NCI-H2081 (cell line): ENCODE measurements at places on chromosomes 16 and 17.

DNA sequence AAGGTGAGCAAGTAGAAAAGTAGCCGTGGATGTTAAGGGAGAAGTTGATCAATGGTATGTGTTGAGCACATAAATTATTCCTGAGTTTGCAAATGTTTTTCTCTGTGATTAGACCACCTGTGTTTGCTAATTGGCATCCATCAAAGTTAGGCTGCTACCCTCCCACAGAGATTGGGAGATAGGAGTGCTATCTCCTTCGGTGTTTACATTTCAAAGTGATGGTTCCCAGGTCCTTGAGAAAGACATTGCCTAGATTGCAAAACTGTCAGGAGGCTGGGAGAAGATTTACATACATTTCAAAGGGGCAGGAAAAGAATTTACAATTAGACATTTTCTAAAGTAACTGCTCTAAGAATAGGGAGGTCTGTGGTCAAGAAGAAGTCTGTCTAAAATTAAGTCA lies 54.3 kb upstream of the CNTNAP4 start:
- no peak for DNase-seq

GRCh38 chr16:81201267-81201666 lies 37.2 kb upstream of the BCO1 start:
- DNase-seq: no peak

- DNase-seq: no peak
Measured at GRCh38 chr17:78967782-78968362, 11.9 kb downstream of the LGALS3BP start.

GRCh38 chr17:54956791-54957190 lies 11.7 kb downstream of the COX11 start:
- no peak for DNase-seq

GRCh38 chr16:88407807-88408206 lies 25.0 kb downstream of the ZNF469 start:
- no peak for DNase-seq

- no peak for DNase-seq
Measured at GRCh38 chr17:50352693-50353599, 7.0 kb downstream of the XYLT2 start.

DNA sequence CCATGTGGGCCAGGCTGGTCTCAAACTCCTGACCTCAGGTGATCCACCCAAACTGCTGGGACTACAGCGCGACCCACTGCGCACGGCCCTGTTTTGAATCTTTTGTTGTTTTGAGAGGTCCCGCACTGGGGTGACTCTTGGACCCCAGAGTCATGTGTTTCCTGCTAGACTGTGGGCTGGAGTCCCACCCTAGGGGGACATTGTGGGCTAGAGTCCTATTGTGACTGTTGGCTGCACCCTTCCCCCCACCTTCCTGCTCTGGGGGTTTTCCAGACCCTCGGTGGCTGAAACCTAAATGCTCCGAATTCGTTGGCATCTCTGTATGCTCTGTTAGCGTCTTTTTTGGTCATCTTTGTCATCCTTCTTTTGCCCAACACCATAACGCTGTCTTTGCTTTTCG lies 16.0 kb downstream of the NUPR1 start:
- no peak for DNase-seq

GRCh38 chr17:49217651-49218413 lies 7.3 kb downstream of the ABI3 start:
- no peak for DNase-seq

- DNase-seq: no peak
Measured at GRCh38 chr16:5393070-5393469, 295.5 kb upstream of the EEF2KMT start.

GRCh38 chr16:68823401-68824135 lies 19.8 kb upstream of the TANGO6 start:
- DNase-seq: no peak

GRCh38 chr16:17773698-17774101 lies 302.9 kb upstream of the XYLT1 start:
- no peak for DNase-seq

DNA sequence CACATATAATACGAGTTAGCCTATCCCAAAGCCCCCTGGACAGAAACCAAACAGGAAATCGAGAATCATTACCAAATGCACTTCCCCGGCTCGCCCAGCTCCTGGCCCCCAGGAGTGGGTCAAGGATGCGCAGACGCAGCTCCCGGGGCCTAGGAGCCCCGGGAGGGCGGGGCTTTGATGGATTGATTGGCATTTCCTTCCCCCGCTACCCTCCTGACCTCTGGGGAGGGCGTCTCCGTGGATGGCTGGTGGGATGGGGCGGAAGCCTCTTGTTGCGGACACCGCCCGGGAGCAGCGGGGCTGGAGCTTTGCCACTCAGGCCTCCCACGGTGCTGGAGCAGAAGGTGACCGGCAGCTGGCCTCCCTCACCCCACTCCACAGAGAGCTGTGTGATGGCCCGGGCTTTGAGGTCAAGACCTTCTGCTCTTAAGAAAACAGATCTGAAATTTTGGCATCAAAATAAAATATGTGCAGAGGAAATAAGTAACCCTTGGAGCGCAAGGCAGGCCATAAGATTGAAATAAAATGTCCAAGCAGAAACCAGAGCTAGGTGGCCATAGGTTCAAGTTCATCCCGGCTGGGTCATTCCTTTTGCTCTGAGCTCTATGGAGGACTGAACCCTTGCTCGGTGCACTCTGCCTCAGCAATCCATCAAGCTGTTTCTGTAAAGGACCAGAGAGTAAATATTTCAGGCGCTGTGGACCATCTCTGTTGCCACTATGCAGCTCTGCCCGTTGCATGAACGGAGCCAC lies 262.3 kb downstream of the SOX9 start:
- DNase-seq: no peak

DNA sequence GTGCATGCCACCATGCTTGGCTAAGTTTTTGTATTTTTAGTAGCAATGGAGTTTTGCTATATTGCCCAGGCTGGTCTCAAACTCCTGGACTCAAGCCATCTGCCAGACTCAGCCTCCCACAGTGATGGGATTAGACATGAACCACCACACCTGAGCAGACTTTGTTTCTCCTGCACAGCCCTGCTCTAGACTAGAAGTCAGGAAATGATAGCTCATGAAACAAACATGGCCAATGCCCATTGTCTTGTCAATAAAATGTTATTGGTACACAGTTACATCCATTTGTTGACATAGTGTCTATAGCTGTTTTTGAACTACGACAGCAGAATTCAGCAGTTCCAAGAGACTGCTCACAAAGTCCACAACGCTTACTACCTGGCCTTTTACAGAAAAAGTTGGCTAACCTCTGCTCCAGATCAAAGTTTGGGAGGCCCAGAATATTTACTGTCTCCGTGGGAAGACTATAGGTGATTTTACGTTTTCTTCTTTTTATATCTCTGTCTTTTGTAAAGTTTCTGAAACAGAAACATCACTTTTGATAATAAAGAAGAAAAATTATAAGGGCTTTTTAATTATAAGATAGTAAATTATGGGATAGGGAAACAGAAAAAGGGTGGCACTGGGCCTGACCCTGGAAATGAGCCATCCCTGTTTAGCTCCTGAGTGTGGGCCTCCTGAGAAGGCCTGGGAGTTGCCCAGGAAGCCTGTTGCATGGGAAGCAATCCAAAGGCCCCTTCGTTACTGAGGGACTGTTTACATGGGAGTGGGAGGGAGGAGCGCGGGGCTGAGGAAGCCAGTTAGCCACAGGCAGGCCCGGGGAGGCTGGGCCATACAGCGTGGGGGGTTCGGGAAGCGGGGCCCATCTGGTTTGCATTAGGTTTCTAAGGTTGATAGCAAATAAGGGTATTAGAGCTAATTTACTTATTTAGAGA lies 201.5 kb downstream of the IRF8 start:
- DNase-seq: no peak

- DNase-seq: no peak
Measured at GRCh38 chr17:68775318-68775717, 174.2 kb upstream of the FAM20A start.

GRCh38 chr17:31558748-31559583 lies 167.5 kb downstream of the RAB11FIP4 start:
- DNase-seq: peak; percentile 57

DNA sequence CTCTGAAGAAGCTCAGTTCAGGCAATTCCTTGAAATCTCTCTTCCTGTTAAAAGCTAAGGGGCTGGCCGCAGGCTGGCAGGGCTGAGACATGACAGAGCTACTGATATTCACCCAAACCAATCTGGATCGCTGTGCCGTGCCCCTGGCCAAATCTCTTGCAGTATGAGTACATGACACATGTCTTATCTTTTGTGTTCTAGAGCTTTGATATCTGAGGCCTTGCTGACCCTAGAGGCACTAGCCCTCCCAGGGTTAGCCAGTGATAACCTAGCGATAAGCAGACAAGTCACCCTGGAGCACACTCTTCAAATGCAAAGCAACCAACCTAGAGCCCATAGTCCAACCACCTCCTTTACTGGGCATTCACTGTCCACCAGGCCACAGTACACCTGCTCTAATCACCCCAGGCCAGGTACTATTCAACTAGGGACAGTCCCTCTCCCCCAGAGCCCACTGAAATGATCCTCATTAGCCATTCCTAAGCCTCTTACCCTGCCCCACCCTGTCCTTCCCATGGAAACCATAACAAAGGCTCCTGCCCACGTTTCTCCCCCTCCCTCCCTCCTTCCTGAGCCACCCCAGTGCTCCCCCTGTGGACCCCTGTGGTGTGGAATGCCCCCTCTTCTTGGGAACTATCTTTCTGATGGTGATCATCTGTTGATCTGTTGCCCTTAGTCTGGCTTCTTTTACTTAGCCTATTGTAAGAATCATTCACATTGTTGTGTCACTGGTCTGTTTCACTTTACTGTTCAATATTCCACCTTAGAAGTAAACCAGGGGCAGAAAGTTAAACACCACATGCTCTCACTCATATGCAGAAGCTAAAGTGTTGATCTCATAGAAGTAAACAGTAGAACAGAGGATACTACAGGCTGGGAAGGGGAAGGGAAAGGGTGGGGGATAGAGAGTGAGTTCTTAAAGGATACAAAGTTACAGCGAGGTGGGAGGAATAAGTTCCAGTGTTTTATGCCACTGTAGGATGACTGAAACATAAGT lies 52.5 kb downstream of the TEKT5 start:
- no peak for DNase-seq

DNA sequence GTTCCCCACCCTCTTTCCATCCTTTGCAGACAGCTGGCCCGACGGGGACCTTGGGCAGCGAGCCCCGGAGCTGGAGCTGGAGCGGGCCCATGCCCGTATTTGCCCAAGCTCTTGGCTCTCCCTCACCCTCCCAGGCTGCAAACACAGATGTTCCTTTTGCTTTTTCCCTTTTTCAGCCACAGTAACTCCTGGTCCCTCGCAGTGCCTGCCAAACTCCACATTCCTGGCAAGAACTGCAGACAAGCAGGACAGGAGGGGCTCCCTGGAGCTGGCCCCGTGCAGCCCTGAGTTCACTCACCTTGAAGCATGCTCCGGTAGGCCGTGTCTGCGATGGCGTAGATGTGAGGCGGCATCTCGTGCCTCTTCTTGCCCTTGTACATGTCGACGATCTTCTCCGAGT lies 33.9 kb downstream of the MYH11 start:
- DNase-seq: no peak

- peak; percentile 38 for DNase-seq
Measured at GRCh38 chr17:76953946-76954345, 85.7 kb downstream of the MGAT5B start.

GRCh38 chr16:68921637-68922036 lies 78.3 kb downstream of the TANGO6 start:
- DNase-seq: no peak

DNA sequence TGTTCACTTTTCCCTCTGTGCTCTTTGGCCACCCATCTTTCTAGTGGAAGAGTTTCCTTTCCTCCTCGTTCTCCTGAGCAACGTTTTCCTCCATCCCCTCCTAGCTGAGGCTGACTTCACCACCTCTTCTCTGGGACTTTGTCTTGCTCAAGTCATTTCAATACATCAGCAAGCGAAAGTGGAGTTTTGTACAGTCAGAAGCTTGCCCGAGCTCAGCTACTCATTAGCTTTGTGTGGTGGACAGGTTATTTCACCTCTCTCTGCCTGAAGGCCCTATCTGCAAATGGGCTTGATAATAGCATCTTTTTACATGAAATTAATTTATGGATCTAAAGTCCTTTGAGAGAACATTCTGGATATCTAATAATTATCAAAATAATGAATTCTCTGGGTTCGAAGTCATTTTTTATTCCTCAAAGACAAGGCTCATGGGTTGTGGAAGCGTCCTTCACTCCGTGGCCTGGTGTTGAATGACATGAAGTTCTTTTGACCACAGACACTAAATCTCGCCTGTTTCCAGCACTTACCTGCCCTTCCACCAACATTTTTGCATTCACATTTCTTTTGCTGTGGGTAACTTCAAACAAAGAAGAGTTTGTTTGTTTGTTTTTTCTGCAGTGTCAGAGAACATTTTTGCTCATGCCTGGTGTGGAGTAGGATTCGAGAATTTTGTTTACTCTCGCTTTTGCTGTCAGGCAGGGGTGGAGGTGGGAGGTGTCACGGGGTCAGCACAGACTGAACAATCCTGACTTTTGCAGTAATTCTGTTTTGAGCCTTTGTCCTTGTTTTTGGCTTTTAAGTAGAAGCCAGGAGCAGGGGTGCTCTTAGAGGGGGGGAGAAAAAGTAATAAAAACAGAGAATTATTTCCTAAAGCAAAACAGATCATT lies 155.0 kb upstream of the CACNG5 start:
- no peak for DNase-seq

GRCh38 chr16:70375636-70376611 lies 29.2 kb downstream of the DDX19A start:
- no peak for DNase-seq

DNA sequence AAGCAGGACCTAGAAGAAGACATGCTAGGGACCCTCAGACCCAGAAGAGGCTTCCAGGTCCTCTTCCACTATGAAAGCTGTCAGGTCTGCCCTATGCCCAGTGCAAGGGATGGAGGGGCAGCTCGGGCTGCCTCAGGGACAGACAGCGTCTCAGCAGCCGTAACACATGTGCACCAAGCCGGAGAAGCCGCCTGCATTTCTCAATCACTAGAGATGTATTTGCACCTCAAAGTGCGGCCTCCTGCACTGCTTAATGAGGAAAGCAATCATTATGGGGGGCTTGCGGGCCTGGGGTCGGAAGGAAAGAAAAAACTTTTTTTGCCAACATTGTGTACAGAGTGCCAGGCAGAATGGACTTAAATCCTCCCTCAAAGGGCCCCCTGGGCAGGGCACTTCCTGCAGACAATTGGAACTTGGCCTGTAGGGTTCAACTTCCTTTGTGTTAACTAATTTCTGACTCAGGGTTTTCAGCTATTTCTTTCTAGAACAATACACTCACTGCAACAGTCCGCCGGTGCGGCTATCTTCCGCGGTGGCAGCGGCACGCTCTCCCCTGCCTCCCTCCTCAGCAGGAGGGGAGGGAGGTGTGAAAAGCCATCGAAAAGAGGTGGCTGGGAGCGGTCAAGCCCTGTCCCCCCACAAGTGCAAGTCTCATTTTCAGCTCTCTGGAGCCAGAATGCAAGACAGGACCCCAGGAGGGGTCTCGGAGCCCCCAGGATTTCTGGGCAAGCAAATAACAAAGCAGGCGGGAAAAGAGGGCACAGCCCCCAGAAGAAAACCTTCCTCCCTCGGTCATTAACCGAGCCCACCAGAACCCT lies 101.2 kb downstream of the ZNF423 start:
- no peak for DNase-seq
